ENCODE measurements at places on chromosomes 12 and 14. TPM values are rescaled to one million over a fixed set of nuclear protein-coding genes. Genes with fewer than 3 reads are reported as not detected.

ARHGAP9 gene
- polyA plus RNA-seq: 3.0 TPM

SCN8A gene
- polyA plus RNA-seq: 0.07 TPM

- DNase-seq: no peak
Measured at GRCh38 chr12:131671871-131672270, 39.0 kb upstream of the SFSWAP start.

DNA sequence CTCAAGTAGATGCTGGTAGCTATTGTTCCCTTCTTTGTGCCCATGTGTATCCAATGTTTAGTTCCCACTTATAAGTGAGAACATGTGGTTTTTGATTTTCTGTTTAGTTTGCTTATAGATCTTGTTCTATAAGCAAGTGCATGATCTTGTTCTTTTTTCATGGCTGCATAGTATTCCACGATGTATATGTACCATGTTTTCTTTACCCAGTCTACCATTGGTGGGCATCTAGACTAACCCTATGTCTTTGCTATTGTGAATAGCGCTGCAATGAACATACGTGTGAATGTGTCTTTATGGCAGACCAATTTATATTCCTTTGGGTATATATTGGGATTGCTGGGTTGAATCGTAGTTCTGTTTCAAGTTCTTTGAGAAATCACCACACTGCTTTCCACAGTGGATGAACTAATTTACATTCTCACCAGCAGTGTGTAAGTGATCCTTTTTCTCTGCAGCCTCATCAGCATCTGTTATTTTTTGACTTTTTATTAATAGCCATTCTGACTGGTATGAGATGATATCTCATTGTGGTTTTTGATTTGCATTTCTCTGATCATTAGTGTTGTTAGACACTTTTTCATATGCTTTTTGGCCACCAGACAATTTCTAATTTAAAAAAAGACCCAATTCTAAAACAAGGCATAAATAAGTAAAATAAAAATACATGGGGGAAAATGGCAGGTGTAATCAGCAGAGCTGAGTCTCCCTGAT lies 50.6 kb downstream of the CPM start:
- no peak for DNase-seq

DNA sequence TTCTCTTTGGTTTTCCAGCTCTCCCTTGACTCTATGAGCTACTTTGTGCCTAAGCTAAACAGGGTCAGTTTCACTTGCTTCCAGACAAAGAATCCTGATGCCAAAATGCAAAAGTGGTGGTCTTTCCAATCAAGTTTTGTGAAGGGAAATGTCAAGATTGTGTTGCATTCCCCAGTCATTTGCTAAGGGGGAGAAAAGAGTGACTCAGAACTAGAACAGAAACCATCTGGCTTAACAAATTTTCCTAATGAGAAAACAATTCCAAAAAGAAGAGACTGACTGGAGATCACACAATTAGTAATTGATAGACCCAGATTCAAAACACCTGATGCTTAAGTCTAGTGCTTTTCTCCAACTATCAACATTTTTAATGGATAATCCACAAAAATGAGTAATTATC lies 235.1 kb upstream of the DIO2 start:
- DNase-seq: no peak

Measured in right cardiac atrium (tissue), 5 donors.